ENCODE measurements at places on chromosomes 4 and X.

GRCh38 chr4:69881173-69881773, 21.3 kb upstream of the SULT1E1 start:
- DNase-seq: no peak

DNA sequence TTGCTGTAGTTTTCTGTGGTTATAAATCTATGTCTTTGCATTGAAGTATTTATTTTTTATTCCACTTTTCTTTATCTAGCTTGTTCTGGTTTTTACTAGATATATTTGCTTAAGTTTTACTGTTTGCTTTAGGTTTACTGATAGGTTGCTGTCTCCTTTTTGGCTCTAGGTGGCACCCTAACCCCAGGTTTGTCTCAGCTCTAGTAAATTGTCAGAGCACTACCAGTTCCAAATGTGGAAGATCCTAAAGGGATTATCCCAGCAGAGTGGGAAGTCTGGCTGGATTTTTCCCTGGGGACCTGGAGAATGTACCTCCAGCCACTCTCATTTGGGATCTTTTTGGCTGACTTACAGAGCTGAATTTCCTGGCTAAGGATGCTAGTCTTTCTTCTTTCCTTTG, 106.1 kb downstream of the PBDC1 start:
- peak; percentile 11 for DNase-seq

- DNase-seq: no peak
Measured at GRCh38 chr4:10703766-10704429, 19.3 kb upstream of the CLNK start.

DNA sequence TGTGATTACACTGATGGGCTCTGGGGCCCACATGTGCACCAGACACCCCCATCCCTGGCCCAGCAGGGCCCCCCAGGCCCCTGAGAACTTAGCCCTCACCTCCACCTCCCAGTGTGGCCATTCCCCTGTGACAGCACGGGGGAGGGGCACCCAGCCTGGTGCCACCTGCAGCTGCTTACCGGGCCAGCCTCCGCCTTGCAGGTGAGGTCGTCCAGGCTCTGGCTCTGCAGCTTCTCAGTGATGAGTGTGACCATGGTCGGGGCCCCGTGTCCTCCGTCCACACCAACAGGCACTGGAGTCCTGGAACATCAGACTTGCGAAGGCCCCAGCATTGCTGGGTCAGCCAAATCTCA, 15.6 kb downstream of the FAM53A start:
- no peak for DNase-seq

- DNase-seq: no peak
Measured at GRCh38 chr4:108635070-108635655, 14.8 kb downstream of the RPL34 start.

DNA sequence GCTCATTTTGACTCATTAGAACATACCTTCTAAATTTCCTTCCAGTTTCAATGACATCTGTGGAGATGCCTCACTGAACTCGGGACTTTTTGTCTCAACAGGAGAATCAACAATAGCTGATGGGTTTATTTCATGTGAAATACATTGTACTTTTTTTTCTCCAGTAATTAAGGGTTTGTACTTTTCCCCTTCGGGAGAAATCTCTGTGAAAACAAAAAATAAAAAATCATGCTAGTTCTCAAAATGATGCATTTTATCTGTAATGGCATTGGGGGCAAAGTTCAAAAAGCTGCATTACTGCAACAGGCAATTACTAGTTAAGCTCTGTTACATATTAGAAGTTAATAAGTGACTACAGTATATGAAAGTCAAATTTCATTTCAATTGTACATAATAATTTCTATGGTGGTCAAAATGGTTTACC, 167.3 kb upstream of the SH3RF1 start:
- DNase-seq: no peak

DNA sequence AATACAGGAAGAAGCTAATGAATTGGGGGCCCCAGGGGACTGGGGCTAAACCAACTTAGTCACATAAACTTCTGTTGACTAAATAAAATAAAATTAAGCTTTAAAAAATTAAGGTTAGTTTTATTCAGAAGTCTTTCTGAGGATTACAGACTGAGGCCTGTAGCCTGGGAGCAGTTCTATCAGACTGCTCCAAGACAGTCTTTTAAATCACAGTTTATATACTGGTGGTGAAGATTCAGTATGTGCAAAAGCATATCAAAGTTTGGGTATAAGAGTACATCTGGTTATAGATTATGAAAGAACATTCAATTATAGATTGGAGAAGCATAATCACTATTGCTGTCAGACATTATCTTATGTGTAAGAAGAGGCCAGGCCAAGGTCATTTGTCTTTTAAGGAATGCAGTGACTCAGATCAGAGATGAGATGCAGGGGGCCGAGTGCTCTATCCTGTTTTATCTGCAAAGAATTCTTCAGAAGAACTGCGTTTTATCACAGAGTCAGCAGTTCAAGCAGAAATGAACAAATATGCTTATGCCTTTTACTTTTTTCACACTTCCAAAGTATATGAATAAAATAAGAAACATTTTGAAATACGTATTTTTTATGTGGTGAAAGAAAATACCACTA, 109.4 kb downstream of the PDHA2 start:
- DNase-seq: no peak

GRCh38 chrX:96170626-96171025, 514.0 kb upstream of the DIAPH2 start:
- DNase-seq: no peak

DNA sequence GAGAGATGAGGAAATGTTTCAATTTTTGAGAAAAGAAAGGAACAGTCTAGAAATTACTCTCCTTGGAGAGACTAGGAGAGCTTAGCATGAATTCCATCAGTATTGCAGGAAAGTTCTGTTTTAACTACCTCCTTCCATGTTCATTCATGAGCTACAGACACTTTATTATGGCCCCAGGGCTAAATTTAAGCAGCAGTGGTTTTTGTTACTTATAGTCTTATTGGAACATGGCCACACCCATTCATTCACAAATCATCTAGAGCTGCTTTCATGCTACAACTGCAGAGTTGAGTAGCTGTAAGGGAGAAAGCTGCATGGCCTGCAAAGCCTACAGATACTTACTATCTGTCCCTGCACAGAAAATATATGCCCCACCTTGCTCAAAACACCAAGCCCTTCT, 81.7 kb downstream of the SHISA3 start:
- no peak for DNase-seq

- no peak for DNase-seq
Measured at GRCh38 chrX:72366701-72367454, 61.2 kb upstream of the CITED1 start.

GRCh38 chr4:122584519-122584918, 36.3 kb downstream of the IL21 start:
- DNase-seq: no peak

DNA sequence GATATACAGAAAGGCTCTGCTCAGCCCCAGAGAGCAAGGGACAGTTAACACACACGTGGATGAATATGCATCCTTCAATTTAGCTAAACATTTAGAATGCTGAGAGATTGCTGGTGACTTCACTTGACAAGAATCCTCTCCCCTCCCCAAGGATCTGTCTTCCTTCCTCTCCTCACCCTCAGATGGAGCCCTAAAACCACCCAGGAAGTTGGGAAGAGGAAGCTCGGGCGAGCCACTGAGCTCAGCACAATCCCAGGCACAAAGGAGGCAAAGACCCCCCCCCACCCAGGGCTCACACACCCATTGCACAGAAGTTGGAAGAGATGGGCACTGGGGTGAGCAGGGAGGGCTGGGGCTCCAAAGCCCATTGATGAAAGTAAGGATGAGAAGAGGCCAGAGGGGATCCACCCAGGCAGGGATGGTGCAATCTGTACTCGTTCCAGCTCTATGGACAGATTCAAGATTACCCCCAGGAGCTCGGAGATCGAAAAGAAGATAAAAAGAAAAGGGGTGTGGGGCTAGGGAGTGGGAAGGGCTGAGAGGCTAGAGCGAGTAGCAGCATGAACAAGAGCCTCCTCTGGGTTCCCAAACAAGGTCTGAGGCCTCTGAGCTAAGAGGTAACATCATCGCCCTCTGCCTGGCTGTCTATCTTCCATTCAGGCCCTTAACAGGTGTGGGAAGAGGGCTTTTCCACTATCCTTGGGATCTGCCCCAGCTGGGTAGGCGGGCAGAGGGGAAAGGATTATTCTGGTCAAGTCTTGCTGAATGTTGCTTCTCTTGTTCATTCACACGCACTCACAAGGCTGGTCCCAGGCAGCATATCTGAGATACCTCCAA, 1.2 kb downstream of the TFE3 start:
- DNase-seq: no peak

DNA sequence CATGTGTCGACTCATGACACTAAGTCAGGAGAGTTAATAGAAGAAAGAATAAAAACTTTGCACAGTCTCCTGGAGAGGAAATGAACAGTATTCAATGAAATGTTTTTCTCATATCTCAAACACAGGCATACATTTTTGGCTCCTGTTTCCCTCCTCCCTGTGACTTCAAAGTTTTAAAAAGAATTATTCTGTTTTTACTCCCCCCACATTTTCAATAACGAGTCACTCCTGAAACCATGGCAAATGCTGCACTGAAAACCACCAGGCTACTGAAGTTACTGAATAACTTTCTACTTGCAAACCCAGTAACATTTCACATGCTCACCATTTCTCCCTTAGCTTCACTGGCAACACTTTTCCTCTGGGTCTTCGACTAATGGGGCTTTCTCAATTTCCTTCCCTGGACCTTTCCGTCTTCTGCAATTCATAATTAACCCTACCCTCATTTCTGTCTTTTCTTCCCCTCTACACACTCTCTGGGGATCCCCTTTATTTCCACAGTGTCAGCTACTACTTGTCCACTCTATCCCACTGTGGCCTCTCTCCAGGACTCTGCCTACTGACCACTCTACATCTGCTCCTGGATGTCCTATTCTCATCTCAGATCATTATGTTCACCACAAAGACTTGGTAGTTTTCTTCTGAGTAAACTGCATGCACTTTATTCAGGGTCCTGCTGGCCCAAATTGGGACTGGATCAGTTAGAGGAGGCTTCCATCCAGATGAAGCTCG, 225.8 kb upstream of the ETNPPL start:
- no peak for DNase-seq

DNA sequence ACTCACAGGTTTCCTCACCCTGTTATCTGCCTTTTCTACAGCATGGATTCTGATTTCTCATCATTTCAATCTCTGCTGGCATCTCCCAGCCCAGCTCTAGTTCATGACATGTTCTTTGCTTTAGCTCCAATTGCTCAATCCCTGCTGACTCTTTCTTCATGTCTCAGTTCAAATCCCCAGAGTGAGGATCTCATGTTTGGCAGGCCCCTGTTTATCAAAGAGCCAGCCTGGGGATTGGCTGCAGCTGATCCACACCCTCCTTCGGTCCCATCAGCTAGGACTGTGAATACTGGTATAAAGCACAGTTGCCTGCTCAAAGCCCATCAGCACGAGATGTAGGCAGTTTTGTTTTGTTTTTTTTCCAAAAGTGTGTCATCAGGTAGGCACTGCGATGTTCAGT, 14.4 kb upstream of the CC2D2A start:
- no peak for DNase-seq

DNA sequence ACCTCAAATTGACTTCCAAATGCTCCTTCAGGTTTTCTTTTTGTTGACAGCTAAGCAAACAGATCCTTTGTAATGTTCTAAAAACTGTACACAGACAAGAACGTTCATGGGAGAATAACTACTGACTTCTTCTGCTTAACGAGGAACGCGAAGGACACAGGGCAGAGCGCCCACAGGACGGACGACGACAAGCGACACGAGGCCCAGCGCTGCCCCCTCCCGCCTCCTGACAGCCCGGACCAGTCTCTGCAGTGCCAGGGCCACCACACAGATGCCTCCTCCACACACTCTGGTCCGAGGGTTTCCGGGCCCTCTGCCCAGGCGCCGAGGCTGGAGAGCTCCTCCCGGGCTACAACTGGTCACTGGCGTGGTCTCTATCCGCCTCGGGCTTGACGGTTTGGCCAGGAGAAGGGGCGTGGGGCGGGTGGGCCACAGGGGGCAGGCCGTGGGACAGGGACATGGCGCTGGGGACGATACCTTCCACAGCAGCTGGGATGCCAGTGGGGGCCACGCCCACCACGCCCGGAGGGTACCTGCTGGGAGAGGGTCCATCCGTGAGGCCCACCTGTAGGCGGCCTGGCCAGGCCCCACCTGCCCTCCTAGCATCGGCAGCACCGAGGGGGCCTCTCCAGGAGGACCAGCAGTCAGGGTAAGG, 36.9 kb downstream of the CTBP1 start:
- DNase-seq: no peak

- DNase-seq: no peak
Measured at GRCh38 chr4:48222491-48222890, 47.1 kb downstream of the TEC start.

DNA sequence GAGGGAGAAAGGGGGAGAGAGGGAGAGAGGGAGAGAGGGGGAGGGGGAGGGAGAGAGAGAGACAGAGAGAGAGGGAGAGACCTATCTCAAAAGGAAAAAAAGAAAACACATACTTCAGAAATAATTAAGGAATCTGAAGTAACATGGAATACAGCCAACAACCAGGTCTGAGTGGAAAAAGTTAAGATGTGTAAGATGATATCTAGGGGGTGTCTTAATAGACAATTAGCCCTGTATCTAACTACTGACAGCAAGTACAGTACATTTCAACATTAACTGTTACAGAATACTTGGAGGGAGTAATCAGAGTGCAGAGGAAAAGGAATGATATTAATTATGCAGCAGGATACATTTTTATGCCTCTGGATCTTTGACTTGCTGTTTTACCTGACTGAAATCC, 22.4 kb downstream of the NUP54 start:
- no peak for DNase-seq

DNA sequence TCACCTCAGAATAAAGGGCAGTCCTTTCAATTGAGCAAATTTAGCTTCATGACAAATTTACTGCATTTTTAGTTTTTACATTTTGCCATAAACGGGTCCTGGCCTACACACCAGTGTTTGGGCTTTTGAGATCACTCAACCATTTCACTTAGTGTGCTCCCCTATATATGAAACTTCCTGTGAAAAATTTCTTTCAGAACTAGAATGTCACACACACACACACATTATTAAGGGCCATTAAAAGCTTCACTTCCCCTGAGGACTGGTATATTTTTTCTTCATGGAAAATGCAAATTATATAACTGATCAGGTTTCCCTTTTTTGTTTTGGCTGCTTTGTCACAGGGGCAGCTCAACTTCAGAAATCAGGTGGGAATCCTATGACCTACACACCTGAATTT, 206.5 kb downstream of the ENOX2 start:
- no peak for DNase-seq

DNA sequence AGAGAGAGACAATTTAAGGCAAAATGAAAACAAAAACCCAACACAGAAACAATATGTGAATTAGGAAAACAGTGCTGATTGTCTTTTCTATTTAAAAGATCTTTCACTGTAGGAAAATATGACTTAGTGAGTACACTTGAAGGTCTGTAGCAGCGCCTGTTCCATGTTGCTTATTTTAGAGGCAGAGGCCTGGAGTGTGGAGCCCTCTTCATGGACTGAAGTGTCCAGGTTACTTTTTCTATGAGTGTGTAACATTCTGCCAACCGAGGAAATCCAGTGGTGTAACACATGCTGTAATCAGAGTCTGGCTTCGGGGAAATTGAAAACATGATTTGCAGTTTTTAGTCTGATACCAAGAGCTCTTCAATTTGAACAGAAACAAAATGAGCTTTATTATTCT, 64.0 kb upstream of the GPRIN3 start:
- no peak for DNase-seq
